Inflammatory macrophage (primary cell): ENCODE measurements at places on chromosomes 6 and 20.

DNA sequence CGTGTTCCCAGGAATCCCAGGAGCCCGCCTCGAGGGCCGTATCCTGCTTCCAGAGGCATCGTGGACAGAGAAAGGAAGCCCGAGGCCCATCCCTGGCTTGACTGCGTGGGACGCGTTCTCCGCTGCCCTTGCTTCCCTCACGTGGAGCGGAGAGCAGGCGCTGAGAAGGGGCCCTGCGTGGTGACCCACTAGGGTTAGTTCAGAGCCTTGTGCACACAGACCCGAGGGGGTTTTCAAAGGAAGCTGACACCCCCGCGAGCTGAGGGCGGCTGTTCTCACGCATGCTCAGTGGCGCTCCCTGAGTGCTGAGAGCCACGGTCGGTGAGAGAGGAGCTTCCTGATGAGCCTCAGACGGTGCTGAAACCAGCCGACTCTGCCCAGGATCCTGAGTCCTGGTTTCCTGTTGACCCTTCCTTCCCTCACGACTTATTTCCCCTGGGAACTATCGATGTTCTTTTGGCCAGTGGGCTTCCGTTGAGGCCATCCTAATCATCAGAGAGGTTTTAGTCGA, 28.9 kb upstream of the CCR6 start:
- no peak for DNase-seq

DNA sequence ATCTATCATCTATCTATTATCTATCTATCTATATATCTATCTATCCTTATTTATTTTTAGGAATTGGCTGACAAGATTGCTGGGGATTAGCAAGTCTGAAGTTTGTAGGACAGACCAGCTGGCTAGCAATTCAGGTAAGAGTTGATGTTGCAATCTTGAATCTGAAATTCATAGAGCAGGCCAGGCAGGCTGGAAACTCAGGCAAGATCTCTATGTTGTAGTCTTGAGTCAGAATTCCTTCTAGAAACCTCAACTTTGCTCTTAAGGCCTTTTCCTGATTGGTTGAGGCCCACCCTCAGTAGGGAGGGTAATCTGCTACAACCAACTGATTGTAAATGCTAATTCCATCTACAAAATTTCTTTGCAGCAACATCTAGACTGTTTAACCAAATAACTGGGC, 19.2 kb downstream of the MAPK13 start:
- DNase-seq, result no peak

DNA sequence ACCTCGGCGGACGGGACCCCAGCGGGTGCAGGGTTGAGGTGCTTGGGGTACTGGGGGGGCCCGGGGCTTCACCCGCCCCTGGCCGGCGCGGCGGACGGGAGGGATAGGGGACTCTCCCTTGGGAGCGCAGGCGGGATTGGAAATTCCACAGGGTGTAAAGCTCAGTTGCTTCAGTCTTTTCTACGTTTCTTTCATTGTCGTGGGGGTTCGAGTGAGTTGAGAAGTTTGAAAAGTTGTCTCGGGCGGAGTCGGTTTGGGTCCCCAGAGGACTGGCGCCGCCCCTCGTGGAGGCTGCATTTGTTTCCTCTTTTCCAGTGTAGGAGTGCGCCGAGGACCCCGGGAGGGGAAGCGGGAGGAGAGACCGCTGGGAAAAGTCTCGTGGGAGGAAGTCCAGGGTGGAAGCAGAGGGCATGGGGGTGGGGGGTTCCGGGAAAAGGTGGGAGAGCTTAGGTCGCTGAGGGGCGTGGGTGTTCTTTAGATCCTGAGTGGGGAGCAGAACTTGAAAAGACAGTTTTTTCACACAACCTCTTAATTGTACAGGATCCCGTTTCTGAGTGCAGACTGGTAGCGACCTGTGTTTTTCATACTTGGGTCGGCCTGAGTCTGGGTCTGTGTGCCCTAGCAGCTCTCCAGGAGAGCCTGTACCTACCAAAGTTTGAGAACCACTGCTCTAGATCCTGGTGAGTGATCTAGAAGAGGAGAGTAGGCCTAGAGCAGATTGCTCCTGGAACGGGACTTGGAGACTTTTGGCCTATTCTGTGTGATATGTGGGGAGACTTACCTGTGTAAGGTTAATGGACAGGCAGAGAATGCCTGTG, 495 bp downstream of the FAM83B start:
- no peak for DNase-seq

GRCh38 chr20:1165941-1166340, 18.8 kb downstream of the TMEM74B start:
- DNase-seq, result no peak

DNA sequence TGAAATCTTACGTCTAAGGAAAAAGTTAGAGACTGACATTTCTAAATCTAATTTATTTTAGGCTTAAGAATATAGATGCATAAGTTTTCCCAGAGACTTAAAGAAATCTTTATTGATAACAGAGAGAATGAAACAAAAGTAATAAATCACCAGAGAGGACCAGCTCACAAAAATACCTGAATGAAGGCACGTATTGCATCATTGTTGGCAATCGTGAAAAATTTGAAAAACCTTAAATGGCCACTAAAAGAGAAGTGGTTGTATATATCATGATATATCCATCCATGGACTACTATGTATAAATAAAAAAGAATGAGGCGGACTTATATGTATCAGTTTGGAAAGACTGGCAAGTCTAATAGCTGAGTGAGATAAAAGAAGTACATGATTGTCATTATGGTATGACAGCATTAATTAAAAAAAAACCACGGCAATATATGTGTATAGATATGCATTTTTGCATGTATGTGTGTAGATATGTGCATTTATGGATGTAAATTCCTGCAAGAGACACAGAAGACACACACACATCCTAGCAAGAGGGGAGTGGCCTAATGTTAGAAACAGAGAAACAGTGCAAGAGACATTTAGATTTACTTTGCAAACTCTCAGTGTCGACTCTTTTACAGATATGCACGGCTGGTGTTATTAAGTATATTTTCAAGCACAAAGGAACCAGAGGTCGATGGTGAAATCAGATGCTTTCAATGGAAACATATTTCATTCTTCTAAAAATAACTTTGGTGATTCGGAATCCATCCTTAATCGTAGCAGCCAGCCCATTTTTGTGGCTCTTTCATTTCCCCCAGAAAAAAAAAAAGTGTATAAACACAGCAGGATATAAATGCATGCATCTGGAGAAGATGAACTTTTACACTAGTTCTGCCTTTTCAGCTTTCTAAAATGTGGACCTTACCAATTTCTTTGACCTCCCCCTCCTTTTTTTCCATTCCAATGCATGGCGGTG, 156.1 kb upstream of the SALL4 start:
- no peak for DNase-seq

GRCh38 chr6:40555092-40555491, 32.1 kb downstream of the LRFN2 start:
- DNase-seq, result no peak

DNA sequence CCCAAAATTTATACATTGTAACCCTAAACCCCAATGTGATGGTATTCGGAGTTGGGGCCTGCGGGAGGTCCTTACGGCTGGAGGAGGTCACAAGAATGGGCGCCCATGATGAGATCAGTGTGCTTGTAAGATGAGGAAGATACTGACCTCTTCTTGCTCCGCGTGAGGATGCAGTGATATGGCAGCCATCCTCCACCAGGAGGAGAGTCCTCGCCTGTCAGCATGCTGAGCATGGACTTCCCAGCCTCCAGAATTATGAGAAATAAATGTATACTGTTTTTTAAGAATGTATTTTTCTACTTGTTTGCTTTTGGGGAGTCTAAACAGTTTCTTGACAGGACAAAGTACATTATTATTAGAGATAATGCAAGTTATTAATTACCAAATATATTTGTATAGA, 8.7 kb upstream of the SYNDIG1 start:
- DNase-seq, result no peak

DNA sequence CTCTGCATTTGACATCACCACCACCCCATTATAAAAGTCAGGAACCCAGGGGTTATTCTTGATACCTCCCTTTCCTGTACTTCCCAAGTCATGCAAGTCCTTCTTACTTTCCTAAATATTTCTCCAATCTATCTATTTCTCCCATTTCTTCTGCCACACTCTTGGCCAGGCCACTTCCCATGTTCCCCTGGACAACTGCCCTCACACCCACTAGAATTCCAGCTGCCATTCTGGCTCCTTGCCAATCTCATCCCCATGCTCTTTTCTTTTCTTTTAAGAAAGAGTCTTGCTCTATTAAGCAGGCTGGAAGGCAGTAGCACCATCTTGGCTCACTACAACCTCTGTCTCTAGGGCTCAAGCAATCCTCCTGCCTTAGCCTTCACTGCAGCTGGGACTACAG, 15.2 kb downstream of the DEFB132 start:
- DNase-seq, result no peak

- no peak for DNase-seq
These were observed 361.0 kb upstream of the MARCKS start for GRCh38 chr6:113496166-113496565.

DNA sequence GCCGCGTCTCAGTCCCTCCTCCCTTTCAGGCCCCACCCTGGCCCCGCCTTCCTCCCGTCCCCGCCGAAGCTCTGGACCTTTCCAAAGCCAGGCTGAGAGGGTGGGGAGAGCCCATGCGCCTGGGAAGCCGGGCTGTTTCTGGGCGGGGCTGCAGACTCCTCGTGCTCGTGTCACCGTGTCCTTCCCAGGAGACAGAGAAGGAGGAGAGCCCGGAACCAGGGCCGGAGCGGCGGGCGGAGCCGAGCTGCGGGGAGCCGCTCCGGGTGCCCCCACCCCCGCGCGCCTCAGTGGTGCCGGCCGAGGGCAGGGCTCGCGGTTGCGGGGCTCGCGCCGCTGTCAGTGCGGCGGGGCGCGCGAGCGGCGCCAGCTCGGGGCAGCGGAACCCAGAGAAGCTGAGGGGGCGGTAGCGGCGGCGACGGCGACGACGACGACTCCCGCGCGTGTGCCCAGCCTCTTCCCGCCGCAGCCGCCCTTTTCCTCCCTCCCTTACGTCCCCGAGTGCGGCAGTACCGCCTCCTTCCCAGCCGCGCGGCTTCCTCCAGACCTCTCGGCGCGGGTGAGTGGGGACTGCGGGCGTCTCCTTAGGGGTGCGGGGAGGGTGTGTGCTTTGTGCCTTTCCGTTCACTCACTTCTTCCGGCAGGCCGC, at the start of gene RALY:
RALY (plus strand) TSS at position 336 of the 646 bp plus-strand sequence. CDS start 78,164 bp downstream, outside the sequence.
- DNase-seq, result peak; percentile 97

GRCh38 chr6:69232496-69232895, 564.3 kb downstream of the LMBRD1 start:
- no peak for DNase-seq

DNA sequence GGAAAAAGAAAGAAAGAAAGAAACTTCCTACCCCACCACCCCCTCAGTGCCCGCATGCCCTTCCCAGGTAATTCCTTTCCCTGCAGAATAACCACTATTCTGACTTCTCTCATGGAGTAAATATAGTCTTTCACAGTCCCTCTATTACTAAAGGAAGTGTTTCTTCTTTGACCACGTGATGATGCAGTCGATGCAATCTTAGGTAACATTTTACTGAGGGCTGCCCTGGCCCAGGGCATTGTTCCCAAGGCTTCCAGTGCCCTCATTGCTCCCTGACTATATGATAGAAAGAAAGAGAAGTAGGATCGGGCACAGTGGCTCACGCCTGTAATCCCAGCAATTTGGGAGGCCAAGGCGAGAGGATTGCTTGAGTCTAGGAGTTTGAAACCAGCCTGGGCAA, 29.1 kb downstream of the ARHGAP40 start:
- DNase-seq, result no peak

- no peak for DNase-seq
These were observed 28.5 kb downstream of the SMOC2 start for GRCh38 chr6:168469521-168469920.

DNA sequence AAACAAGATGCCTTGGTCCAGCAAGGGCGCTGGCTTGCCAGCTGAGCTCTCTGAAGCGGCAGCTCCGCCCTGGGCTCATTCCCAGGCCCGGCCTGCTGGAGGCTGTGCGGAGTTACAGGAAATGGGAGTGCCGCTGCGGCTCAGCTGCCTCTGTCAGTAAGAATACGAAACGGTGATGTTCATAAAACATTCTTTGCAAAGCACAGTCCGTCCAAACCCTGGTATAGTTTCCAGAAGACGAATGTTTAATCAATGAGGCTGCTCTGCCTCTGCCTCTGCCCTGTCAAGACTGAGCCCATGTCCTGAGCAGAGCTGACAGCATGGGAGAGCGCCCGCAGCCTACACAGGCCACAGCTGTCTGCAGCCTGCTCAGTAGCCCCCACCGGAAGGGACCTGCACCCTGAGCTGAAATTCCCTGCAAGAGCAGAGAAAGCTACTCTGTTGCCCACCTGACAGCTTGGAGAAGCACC, 153.3 kb upstream of the SNX9 start:
- DNase-seq, result peak; percentile 51

DNA sequence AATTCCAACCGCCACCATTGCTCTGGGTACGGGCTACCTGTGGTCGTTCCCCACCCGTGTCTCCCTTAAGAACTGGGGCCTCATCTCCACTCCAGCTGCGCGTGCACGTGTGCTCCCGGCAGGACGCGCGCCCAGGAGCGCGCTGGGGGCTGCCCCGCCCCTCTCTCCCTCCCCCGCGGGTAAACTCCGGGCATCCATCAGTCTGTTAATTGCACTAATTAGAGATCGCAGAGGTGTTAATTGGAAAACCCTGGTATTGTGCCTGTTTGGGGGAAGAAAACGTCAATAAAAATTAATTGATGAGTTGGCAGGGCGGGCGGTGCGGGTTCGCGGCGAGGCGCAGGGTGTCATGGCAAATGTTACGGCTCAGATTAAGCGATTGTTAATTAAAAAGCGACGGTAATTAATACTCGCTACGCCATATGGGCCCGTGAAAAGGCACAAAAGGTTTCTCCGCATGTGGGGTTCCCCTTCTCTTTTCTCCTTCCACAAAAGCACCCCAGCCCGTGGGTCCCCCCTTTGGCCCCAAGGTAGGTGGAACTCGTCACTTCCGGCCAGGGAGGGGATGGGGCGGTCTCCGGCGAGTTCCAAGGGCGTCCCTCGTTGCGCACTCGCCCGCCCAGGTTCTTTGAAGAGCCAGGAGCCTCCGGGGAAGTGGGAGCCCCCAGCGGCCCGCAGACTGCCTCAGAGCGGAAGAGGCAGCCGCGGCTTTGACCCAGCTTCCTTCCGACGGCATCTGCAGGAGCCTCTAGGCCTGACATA, 14.4 kb downstream of the FOXP4 start:
- DNase-seq, result peak; percentile 4

- DNase-seq, result no peak
These were observed 779 bp upstream of the KCNG1 start for GRCh38 chr20:51023617-51024155.

DNA sequence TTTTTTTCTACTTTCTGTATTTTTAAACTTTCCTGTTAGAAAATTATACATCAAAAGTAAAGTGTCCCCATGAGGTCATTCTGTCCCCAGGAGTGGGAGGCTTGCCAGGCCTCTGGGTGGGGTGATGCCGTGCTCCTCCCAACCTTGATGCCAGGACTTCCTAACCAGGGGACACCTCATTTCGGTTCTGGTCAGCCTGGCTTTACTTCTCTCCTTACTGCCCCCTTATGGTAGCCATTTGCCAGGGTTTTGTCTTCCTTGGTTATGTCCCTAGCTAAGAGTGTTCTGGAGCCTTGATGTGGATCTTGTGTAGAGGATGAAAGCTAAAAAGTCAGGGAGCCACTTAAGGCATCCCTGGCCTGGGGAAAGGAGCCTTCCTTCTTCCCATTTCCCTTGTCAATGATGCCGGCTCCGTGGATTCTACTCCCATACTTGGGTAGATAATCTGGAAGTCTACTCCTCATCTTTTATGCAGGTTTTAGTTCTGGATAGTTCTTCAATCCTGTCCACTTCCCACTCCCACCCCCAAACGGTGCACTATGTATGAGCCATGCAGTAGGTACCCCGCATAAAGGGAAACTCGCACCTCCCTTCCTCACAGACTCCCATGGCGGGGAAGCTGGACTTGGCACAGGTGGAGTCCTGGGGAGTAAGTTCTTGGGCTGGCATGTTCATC, 164.1 kb upstream of the SALL4 start:
- peak; percentile 66 for DNase-seq

- DNase-seq, result no peak
These were observed 60.1 kb upstream of the BMP2 start for GRCh38 chr20:6707321-6707831.

- no peak for DNase-seq
These were observed 99.1 kb upstream of the KCNK16 start for GRCh38 chr6:39421383-39422225.
